ENCODE measurements at places on chromosomes 7 and 10.

GRCh38 chr7:97117035-97117371, 495 bp upstream of the SDHAF3 start:
- no peak for DNase-seq

DNA sequence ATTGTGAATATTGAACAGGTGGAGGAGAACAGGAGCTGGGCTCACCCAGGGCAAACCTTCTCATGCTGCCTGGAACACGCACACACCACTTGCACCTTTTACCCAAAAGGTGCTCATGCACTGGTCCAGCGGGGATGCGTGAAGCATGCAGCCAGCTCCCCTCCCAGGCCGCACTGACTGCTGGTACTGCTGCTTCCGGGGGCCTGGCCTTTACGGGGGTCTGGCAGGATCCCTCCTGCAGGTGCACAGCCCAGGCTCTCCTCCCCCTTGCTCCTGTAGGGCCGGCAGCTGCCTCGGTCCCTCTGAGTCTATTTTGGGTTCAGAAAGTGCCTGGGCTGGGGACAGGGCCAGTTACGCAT, 221.7 kb downstream of the DNAJB6 start:
- DNase-seq: no peak

DNA sequence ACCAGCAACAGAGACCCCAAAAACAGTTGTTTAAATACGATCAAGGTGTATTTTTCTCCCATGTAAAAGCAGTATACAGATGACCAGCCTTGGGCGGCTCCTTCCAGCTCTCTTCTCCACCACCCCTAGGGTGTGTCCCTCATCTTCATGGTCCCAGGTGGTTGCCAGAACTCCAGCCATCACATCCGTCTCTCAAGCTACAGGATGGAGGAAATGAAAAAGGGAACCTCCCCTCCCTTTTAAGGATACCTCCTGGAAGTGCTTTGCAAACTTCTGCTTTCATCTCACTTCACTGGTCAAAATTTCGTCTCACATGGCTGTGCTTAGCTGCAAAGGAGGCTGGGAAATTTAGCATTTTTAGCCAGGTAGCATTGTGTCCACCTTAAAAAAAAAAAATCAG, 59.3 kb downstream of the C10orf105 start:
- no peak for DNase-seq

- no peak for DNase-seq
Observed at GRCh38 chr7:22639396-22639795, 87.6 kb upstream of the IL6 start.

GRCh38 chr7:30925913-30926312, 14.3 kb downstream of the AQP1 start:
- DNase-seq: no peak

DNA sequence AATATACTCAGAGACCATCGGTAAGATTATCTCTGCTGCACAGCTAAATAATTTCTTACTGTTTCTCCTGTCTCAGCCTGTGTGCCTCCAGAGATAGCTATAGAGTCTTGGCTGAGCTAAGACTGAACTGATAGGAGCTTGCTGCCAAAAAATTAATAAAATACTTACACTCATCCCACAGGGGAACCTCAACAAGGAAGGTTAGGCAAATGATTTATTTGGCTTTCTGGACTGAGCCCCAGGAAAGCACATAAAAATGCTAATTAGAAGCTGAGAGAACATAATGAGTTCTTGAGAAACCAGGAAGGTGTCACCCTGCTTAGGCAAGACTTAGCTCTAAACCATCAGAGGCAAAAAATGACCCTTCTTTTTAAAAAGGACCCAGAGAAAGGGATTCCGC, 534.5 kb downstream of the TNS3 start:
- no peak for DNase-seq

GRCh38 chr10:132058111-132058745, 7.5 kb upstream of the JAKMIP3 start:
- DNase-seq: no peak

DNA sequence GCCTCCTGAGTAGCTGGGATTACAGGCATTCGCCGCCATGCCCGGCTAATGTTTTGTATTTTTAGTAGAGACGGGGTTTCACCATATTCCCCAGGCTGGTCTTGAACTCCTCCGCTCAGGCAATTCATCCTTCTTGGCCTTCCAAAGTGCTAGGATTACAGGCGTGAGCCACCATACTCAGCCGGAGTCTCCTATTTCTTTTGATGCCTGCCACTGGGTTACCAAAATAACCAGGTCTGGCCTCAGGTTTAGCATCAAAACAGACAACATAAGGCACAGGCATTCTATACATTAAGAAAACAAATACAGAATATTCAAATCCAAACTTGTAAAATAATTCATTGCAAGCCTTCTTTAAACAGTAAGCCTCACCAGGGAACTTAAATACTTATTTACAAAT, 289.8 kb upstream of the IMMP2L start:
- no peak for DNase-seq

DNA sequence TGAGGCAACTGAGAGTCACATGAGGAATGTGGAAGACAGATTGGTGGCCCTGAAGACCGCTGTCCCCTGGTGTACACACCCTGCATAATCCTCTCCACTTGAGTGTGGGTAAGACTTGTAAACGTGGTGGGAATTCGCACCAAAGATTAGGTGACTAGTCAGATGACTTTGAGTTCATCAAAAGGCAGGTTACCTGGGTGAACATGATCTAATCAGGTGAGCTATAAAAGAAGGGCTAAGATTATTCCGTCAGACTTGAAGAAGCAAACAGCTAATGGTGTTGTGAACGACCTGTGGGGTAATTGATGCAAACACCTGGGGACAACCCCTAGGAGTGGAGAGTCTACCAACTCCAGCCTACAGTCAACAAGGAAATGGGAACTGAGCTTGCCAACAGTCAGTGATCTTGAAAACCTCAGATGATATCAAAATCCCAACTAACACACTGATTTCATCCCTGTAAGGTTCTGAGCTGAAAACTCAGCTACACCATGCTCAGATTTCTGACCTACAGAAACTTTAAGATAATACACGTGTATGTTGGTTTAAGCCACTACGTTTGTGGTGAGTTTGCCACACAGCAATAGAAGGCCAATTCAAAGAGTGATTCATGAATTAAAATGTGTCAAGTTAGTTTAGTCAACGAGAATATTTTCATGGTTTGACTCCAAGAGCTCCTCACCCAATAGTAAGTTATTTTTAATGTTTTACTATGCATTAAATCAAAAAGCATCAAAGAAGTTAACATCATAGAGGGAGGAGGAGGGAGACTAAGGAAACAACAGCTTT, 16.7 kb downstream of the PRTFDC1 start:
- no peak for DNase-seq

DNA sequence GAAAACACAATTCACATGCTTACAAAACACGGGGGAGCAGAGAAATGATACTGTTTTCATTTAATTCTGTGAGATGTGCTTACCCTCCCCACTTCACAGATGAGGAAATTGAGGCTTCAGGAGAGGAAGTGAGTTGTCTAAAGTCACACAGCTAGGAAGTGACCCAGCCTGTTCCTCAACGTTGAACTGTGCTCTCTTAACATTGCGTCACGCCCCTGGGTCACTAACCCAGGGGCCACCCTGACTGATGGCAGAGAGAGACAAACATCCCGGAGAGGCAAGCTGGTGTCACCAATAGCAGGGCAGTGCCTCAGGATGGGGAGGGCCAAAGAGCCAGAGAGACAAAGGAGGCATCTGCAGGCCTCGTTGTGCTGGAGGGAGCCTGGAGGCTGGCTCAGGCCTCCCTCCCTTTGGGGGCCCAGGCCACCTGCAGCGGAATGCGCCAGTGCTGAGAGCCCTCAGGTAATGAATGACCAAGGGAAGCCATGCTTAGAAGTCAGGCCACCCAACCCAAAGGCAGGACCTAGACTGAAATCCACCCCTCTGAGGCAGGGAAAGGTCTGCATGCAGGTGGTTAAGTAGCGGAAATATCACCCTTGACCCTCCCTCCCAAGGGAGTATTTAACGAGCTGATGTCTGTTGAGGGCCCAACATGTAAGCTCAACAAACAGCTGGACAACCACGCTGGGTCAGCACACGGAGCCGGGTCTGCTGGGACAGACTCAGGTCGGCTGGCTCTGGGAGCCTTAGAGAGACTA, 81.3 kb downstream of the C10orf105 start:
- DNase-seq: no peak

GRCh38 chr7:38795593-38795992, 113.4 kb downstream of the VPS41 start:
- DNase-seq: no peak

GRCh38 chr7:2993868-2994267, 49.8 kb downstream of the CARD11 start:
- DNase-seq: no peak

- peak; percentile 65 for DNase-seq
Observed at GRCh38 chr10:45418849-45419675, 45.0 kb downstream of the ALOX5 start.

GRCh38 chr10:17349717-17350116, 104.7 kb downstream of the ST8SIA6 start:
- no peak for DNase-seq

- DNase-seq: no peak
Observed at GRCh38 chr7:3636131-3636860, 335.2 kb downstream of the SDK1 start.

DNA sequence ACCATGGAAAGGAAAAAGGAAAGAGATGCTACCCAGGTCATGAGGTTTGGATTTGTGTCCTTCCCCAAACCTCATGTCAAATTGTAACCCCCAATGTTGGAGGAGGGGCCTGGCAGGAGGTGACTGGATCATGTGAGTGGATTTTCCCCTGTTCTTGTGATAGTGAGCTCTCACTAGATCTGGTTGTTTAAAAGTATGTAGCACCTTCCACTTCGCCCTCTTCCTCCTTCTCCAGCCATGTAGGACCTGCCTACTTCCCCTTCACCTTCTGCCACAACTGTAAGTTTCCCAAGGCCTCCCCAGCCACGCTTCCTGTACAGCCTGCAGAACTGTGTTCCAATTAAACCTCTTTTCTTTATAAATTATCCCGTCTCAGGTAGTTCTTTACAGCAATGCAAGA, 113.9 kb downstream of the FAM107B start:
- no peak for DNase-seq

- no peak for DNase-seq
Observed at GRCh38 chr10:79946271-79947082, 2.4 kb downstream of the SFTPD start.

GRCh38 chr7:41762641-41763040, 59.8 kb upstream of the INHBA start:
- no peak for DNase-seq
